Retina (tissue), 1 donor: ENCODE measurements at places on chromosomes 16 and 17.

- DNase-seq: no peak
These were observed 25.5 kb downstream of the RPGRIP1L start for GRCh38 chr16:53678155-53678554.

- DNase-seq: no peak
These were observed 30.0 kb downstream of the SNN start for GRCh38 chr16:11698271-11698689.

DNA sequence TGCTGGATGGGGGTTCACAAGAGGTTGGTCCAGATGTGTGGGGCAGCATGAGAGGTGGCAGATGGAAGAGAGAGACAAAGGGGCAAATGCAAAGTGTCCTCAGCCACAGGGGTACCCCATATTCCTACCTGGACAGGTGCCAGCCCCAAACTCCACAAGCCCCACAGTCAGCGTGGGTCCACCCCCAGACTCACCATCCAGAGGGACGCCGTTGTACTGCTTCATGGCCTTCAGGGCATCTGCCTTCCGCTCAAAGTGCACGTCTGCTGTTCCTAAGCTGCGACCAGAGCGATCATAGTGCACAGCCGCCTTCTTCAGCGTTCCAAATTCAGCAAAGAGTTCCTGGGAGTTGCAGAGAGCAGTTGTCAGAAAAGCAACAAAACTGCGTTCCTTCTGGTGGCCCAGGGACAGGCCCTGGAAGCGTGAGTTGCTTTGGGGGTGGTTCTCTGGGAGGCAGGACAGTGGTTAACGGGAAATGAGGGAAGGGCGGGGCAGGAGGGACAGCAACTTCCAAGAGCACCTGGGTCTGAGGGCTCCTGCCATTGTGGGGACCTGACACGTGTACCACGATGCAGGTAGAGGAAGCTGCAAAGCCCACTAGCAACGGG, 2.3 kb downstream of the ALYREF start:
- no peak for DNase-seq

- DNase-seq: no peak
These were observed 105.4 kb downstream of the STX8 start for GRCh38 chr17:9470171-9470570.

DNA sequence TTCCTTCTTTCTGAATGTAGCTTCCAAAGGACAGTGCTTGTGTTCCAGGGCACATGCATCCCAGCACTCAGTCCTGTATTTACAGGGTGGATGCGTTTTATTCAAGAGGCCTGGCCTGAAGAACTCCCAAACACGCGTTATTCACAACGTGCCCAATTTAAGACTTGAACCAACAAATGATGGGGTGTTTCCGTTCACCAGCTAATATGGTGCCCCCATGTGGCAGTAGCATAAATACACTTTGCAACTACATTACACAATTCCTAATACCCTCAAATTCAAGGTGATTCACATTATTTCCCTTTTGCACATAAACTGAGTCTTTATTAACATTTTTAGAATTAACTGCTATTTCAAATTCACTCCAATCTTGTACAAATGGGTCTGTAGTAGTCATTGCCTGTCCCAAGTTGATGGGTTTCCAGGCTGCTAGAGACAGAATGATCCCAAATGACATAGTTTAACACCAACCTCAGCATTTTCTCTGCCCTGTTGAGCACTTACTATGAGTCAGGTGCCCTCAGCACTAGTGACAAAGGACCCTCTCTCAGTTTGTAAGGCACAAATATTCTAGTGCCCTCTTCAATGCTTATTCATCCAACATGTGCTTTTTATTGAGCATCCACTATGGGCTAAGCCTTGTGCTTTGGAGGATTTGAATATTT, 26.9 kb downstream of the HSD17B2 start:
- no peak for DNase-seq

GRCh38 chr16:52553322-52553721, 6.4 kb upstream of the TOX3 start:
- no peak for DNase-seq

DNA sequence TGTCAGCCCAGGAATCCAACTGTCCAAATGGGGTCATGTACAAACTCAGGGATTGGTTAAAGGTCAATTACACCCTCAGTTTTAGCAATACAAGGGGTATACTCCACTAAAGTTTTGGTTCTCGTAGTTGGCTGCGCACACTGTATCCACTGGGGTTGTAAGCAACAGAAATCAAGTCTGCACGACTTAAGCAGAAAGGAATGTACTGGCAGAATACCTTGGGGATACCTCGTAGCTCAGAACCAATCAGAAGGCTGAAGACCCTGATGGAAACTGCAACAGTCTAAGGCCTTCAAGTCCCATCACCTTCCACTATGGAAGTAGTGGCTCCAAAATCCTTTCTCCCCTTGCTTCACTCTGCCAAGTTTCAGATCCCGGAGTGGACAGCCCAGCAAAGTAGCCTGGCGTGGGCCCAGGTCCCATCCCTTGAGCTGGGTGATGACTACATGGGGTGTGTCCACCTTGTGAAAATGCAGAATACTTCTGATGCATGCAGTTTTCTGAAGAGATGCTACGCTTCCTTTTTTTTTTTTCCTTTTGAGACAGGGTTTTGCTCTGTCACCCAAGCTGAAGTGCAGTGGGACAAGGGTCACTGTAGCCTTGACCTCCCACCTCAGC, 21.1 kb upstream of the RPH3AL start:
- no peak for DNase-seq

DNA sequence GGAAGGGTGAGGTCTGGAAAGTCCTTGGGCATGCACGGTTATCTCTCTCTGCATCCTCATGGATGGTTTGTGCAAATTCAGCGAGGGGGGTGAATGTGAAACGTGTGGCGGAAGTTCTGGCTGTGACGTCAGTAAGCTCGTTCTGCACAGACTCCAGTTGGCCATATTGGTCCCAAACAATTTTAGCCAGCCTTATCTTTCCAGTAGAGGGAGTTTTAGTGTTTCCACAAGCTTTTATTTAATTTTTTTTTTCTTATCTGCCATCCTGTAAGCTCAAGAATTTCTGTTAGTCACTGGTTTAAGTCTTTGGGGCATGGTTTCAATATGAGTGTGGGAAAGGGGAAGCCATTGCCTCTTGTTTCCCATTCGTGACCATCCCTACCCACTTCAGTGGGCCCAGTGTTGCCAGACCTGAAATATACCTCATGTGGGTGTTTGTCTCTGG, 39.0 kb downstream of the HLF start:
- no peak for DNase-seq

DNA sequence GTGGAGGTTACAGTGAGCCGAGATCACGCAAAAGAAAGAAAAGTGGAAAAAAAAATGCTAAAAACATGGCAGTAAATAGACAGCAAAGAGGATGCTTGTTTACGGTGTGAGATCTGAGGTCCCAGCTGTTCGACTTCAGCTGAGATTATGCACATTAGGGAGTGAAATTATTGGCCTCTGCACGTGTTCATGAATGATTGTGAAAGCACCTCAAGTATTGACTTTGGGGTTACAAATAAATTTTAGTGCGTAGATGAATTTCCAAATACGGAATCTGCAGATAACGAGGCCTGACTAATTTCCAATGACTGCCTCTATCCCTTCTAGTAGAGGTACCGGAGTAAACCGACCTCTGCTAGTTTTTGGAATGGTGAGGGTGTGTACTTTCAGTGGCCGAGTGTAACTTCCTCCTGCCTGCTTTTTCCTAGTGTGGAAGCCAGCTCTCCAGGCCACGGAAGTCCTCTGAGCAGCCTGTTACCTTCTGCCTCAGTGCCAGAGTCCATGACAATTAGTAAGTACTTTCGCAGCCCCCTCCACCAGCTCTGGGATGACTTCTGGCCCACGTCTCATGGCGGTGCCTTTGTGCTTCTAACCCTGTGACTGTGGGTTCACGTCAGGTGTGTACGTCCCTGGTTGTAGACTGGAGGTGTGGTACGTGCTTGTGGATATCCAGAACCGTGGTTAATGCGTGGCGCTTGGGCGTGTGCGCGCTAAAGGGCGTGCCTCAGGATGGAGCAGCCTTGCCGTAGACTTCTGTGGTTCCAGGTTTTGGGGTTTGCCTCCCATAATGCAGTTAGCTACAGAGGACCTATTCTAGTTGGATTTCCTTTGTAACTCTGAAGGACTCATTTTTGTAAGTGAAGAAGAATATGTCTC, 102.1 kb downstream of the SNX29 start:
- DNase-seq: no peak

GRCh38 chr16:31192856-31193642, 9.5 kb downstream of the PYCARD start:
- DNase-seq: no peak
